MV-4-11 (cell line): ENCODE measurements at places on chromosomes 3 and 15.

DNA sequence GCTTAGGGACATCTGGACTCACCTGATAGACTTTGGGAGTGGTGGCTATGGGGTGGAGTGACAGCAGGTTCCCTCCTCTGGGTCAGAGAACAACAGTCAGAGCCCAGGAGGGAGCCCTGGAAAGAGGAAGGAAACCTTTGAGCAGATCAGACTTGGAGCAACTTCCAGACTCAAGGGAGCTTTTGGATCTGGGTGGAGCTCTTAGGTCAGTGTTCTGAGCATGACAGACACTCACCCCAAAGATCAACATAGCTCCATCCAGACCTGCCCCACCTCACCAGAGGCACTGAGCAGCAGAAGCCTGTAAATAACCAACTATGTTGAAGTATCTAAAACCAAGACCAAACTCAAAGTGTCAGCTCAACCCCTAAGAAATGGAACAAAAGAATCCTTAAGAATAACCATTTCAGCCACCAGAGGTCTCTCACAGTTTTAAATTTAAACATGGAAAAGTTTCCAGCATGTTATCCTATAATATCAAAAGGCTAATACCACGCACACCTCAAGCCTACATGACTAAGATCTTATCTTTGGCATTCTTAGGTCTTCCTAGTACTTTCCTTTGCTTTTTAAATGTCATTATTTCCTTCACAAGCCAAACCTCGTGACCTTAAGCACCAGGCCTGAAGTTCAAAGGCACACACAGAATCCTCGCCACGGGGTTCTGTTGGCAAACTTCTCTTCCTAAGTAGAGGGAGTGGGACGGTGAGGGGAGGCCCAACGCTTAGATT, 56.4 kb downstream of the UMPS start:
- DNase-seq = peak; percentile 46

- no peak for DNase-seq
Observed at GRCh38 chr3:138600100-138600745, 6.2 kb upstream of the CEP70 start.

DNA sequence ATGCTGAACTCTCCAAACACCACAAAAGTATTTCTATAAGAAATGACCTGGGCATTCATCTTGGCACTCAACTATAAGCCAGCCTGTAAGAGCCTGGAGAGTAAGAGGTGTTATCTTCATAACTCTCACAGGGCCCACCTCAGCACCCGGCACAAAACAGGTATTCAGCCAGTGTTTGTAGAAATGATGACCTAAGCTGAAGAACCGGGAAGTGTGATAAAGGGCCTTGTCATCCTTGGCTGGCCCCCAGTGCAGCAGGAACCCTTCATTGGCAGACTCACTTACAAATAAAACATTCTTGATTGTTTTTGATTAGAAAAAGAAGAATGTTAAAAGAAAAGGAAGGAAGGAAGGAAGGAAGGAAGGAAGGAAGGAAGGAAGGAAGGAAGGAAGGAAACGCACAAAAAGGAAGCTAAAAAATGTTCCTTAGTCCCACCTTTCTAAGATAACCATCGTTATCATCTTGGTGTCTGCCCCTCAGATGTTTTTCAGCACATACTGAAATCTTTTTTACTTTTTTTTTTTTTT, 52.1 kb downstream of the DAPK2 start:
- no peak for DNase-seq

DNA sequence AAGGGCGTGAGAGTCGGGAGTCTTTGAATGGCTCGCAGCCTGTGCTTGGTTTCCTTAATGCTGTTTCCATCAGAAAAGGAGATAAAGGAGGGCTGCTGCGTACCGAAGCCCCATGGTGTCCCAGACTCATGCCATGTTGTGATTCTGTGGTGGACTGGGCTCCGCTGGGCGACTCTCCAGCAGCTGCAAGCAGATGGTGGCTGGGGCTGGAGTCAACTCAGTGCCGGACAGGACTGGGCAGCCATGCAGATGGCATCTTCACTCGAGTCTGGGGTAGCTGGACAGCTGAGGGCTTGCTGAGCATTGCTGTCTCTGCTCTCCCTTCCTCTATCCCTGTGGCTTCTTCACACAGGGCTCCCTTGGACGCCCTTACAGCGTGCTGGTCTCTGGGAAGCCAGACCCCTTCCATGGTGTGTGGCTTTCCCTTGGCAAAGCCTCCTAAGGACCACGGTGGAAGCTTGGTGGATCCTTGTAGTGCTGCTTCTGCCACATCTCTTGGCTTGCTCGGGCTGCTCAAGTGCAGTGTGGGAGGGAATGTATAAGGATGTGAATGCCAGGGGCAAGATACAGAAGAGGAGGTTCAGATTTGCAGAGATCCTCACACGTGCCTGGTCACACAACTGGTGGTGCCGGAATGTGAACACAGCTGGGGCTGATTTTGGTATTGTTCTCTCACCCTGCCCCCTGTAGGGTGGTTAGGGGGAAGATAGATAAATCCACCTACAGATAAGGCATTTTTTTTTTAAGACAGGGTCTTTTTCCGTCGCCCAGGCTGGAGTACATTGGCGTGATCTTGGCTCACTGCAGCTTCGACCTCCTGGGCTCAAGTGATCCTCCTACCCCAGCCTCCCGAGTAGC, 9.0 kb downstream of the NIPA1 start:
- DNase-seq = no peak

- no peak for DNase-seq
Observed at GRCh38 chr15:39578851-39579486, 1.9 kb upstream of the THBS1 start.

- no peak for DNase-seq
Observed at GRCh38 chr3:67380118-67380517, 274.3 kb downstream of the SUCLG2 start.
